RPMI7951 (cell line): ENCODE measurements at places on chromosomes 12 and 14. TPM values are rescaled to one million over a fixed set of nuclear protein-coding genes. Genes with fewer than 3 reads are reported as not detected.

The PTPRB gene
- total RNA-seq = 3.8 and 4.5 TPM in 2 replicates

The ZNF385A gene
- total RNA-seq = 0.24 and 1.3 TPM in 2 replicates

The CYP27B1 gene
- 1.1 and 1.2 TPM in 2 replicates for total RNA-seq

The ADGRD1 gene
- not detected in 2 replicates for total RNA-seq

The MSI1 gene
- total RNA-seq = not detected in 2 replicates

The GZMB gene
- total RNA-seq = not detected in 2 replicates

DNA sequence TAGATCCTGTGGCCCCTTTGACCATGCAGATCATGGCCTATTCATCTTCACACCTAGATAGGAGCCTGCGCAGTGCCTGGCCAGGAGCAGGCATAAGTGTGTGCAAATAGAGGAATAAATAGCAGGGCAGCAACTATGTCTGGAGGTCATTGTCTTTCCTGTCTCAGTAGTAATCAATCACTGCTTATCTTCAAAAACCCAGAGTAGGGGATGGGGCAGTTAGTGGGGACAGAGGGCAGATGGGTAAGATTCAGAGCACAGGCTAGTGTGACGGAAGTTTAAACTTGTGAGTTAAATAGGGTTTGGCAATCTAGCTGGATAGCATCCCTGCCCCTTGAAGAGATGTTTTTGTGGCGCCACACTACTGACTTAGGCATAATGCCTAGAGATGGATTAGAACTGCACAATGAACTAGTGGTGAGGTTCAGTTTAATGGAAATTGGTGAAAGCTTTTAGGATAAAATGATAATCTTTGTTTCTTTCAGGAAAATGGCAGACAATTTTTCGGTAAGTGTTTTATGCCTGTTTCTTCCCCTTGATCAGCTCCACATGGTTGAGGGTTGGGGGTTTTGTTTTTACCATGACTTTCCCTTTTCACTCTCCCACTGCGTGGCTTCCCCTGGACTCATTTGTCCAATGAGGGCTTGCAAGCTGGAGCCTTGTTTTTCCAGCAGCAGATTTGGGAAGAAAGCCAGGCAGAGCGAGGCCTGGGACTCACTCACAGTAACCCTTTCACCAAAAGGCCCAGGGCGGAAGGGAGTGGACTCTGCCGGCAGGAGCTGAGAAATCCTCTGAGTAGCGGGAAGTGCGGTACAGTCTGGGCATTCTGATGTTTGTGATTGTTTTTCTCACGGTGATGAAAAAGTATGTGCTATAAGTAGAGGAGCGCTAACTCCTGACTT lies 8.1 kb downstream of the LGALS3 start:
- peak; percentile 89 for DNase-seq

DNA sequence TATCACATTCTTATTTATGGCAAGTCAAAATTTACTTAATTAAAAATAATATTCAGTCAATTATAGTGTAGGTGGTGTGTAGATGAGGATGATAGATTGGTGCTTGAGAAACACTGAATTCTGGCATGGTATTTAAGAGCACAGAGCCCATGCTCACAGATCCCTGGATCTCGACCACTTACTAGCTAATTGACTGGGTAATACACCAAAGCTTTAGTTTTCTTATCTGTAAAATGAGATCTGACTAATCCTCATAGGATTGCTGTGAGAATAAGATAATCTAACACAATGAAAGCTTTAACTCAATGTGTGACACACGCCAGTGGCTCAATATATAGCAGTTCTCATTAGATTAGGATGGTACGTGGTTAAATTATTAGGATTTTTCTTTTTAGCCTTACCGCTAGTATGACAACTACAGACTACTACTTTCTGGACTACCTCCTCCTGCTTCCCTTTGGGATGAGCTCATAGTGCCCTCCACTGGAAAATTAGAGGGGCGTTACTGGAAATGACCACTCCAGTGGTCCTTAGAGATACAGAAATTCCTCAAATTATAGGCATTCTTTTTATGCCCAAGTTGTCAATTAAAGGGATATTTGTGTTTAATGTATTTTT lies 482.8 kb upstream of the TBX3 start:
- peak; percentile 73 for DNase-seq

DNA sequence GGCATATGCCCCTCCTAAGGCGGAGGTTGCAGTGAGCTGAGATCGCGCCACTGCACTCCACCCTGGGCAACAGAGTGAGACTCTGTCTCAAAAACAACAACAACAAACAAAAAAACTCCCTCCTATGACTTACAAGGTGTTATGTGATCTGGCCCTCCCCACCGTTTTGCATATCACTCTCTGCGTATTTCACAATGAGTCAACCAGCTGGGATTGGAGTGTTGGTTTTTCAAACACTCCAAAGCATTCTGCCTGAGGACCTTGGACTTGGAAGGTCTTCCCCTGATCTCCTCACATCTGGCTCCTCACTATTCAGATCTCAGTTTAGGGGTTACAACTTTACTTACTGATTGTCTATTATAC lies 14.0 kb downstream of the MANSC1 start:
- peak; percentile 78 for DNase-seq

DNA sequence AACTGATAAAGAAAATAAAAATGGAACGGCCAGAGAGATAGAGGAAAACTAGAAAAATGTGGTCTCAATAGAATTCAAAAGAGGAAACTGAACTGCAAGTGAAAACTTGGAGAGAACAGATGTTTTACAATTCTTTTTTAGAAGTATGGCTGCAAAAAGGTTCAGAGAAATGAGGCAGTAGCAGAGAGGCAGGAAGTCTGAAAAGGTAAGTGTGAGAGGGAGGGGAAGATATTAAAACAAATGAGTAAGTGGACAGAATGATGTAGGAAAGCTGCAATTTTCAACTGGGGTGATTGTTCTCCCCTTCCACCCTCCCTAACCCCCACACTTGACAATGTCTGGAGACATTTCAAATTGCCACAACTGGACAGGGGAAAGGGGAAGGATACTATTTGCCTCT lies 12.9 kb downstream of the BTBD7 start:
- DNase-seq = no peak

DNA sequence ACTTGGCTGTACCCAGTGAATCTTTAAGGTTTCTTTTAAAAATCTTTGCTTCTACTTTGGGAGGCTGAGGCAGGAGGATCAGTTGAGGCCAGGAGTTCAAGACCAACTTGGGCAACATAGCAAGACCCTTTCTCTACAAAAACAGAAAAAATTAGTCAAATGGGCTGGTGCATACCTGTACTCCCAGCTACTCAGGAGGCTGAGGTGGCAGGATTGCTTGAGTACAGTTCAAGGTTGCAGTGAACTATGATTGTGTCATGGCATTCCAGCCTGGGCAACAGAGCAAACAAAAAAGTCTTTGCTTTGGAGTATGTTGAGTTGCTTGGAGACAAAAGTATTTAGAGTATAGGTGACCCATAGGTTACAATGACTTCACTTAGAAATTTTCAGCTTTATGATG lies 6.2 kb upstream of the DDX55 start:
- no peak for DNase-seq

DNA sequence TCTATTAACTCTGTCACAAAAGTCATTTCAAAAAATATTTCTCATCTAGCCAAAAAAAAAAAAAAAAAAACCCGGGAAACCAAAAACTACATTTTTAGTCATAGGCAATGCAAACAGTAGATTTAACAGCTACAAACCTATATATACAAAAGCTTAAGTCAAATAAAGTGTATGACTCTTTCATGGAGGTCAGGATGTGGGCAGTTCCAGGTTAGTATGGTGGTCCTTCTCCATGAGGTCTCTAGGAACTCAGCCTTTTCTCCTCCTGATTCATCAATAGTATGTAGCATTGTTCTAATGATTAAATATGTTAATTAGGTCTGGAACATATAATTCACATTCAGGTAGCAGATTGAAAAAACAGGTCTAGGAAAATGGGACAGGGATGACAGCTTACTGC lies 586.5 kb downstream of the SLC16A7 start:
- DNase-seq = no peak

DNA sequence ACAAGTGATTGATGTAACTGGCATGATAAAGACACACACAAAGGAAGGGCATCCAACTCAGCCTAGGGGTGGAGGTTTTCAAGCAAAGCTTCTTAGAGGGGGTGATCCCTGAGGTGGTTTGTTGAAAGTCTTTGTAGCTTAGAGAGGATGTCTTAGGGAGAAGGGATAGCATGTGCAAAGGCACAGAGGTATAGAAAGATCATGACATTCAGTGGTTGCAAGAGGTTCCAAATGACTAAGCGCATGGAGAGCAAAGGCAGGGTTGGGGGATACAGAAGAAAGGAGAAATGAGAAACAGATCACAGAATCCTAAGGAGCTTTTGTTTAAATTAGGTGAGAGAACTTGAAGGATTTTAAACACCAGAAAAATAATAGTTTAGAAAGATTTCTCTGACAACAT lies 5.2 kb upstream of the CCT2 start:
- DNase-seq = no peak

DNA sequence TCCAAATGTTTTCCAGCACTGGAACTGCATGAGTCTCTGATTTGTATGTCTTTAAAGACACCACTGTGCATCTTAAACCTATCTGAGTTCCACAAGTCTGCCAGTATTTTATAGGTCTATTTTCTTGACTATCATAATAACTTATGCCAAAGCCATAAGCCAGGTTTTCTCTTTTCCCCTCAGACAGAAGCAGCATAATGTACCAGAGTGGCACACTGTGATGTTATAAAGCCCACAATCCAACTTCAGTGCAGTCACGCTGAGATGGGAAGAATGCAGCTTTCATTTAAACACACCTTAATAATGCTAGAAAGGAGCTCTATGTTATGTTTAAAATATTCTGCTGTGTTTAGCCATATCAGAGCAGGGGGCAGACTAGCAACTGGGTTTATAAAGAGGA lies 923.3 kb downstream of the DIO2 start:
- no peak for DNase-seq

DNA sequence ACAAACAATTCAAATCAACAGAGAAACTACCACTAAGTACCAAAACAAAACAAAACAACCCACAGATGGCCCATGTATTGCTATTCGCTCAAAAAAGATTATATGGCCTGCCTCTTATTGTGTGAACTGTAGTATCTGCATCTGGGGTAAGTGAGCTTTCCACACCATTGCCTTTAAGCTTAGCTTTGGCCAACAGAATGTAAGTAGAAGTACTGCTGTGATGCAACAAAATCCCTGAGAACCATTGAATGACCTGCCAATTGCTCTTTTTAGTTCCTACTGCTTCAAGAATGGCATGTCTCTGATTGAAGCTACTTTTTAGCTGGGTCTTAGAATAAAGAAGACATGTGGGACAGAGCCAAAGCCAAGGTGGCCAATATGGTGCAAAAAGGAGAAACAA lies 32.5 kb downstream of the PPFIA2 start:
- no peak for DNase-seq

GRCh38 chr12:30757316-30757715 lies 2.6 kb upstream of the CAPRIN2 start:
- no peak for DNase-seq

GRCh38 chr14:60931218-60931617 lies 49.7 kb downstream of the TRMT5 start:
- peak; percentile 26 for DNase-seq

GRCh38 chr12:95516757-95517156 lies 34.5 kb downstream of the USP44 start:
- no peak for DNase-seq

DNA sequence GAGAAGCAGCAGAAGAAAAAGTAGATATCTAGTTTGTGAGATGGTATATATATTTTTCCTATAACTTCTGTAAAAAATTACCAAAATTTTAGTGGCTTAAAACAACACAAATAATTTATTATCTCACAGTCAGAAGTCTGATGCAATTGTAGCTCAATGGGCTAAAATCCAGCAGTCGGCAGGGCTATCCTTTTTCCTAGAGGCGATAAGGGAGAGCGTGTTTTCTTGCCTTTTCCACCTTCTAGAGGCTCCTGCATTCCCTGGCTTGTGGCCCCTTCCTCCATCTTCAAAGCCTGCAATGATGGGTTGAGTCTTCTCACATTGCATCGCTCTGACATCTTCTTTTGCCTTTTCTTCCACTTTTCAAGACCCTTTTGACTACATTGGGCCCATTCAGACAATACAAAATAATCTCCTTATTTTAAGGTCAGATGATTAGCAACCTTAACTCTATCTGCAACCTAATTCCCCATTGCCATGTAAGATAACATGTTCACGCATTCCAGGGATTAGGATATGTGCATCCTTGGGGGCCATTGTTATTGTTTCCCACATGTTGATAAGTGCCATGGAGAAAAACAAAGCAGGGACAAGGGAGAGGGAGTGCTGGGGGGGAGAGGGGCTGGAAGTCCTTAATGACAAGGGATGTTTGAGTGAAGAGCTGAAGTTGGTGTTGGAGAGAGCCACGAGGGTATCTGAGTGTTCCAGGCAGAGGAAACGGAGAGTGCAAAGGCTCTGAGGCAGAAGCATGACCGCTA lies 13.8 kb upstream of the DDX47 start:
- no peak for DNase-seq

- DNase-seq = peak; percentile 69
These were observed 43.7 kb downstream of the KDM2B start for GRCh38 chr12:121536899-121537813.

DNA sequence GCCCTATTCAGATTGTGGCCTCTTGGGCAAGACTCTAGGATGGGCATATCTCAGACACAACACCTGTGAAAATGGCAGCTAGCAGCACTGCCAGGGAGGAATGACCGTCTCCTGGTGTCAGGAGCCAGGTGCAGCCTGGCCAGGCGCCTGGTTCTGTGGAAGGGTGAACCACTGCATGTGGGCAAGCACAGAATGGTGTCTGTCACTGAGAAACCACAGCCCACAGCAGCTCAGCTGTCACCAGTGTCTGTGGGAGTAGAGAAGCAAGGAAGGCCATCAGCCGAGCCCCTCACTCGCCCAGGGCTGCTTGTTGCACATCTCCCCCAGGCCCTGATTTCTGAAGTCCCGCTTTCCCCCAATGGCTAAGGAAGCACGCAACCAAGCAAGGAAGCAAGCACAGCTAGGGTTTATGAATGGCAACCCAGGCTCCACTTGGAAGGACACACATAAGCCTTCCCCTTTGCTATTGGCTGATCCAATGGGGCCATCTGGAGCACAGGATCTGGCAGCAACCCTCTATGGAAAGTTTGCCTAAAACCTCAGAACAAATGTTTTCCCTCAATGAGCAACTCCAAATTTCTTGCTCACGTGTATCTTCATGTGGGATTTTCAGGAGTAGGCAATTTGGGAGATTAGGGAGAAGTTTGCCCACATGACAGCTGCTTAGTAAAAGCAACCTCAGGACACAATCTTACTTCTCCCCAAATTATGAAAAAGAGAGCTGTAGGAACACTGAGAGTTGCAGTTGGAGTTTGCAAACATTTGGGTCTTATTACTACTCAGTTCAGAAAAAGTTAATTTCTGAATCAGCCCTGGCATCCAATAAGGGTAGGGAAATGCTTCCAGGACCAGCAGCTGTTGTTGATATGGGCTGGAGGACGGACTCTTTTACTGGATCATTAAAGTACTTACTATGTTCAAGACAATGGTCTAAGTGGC lies 44.7 kb downstream of the GPHB5 start:
- no peak for DNase-seq
